Colonic mucosa (tissue), 4 donors: ENCODE measurements at places on chromosomes 12 and 14. TPM values are rescaled to one million over a fixed set of nuclear protein-coding genes. Genes with fewer than 3 reads are reported as not detected.

The PRR4 gene
- total RNA-seq = 0.72 TPM

The SLC6A12 gene
- 2.5 TPM for total RNA-seq

DNA sequence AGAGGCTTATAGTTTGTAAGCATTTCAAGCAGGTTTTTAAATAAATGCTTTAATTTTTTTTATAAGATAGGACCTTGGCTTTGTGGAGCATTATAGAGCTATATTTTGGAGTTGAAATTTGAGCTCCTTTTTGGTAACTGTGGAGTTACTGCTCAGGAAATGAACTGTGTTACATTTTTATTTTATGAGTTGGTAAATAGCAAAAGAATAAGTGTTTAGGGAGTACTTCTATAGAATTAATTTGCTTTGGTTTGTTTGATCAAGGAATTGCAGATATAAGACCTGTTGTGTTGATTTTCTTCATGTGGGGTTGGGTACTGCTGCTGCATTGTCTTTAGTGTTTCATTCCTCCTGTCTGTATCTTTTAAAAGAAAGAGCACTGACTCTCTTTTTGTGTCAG, 3.5 kb downstream of the ATP2A2 start:
- no peak for DNase-seq

- peak; percentile 94 for DNase-seq
Measured at GRCh38 chr14:51094901-51095853, at the start of gene TRIM9. TSS of gene TRIM9 (minus strand) at chr14:51095105. CDS start at chr14:51094939, 166 bp downstream.

The DIO2 gene
- 1.9 TPM for total RNA-seq

- DNase-seq = peak; percentile 20
Measured at GRCh38 chr12:111616177-111616623, 17.1 kb upstream of the ATXN2 start.

- no peak for DNase-seq
Measured at GRCh38 chr12:25074113-25074512, 120.8 kb downstream of the DNAI7 start.

The TXNDC16 gene
- total RNA-seq = 7.8 TPM

- DNase-seq = peak; percentile 79
Measured at GRCh38 chr14:23327947-23328744, 6.9 kb downstream of the PABPN1 start.

DNA sequence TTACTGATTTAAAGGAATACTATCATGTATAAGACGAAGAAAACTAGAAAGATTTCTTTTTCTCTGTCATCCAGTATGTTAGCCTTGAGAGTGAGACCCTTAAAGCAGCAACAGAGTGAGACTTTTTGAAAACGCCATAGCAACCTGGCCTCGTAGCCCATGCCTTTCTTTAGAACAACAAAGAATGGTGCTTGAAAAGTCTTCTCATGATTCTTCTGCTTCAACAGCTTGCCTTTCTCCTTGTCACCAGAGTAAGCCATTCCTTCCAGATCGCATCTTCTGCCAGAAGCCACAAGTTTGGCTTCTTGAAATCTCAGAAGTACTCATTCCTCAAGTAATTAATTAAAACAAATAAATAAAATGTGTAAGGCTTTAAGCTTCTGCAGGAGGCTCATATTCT, 109.3 kb downstream of the PDE3A start:
- no peak for DNase-seq

DNA sequence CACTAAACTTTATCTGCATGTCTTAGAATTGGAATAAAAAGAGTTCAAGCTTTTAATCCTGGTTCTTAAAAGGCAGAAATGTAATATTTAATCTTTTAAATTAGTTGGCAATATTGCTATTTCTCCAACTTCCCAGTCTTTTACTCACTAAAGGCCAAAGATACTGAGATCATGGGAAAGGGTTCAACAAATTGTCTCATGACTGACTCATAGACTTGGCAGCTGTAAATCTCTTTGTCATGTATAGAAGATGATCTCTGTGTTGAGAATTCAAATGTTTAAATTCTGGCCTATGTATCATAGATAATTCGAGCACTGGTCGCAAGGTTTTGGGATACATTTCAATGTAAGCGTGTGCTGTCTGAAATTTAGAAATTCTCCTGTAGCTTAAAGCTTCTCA, 40.1 kb upstream of the STRAP start:
- no peak for DNase-seq

The ZDHHC22 gene
- total RNA-seq = 0.42 TPM

GRCh38 chr14:30525833-30526232, 33.1 kb upstream of the G2E3 start:
- no peak for DNase-seq

The WIF1 gene
- 0.20 TPM for total RNA-seq

The OASL gene
- total RNA-seq = 5.2 TPM

- no peak for DNase-seq
Measured at GRCh38 chr14:36068777-36069534, 107.6 kb downstream of the PTCSC3 start.

DNA sequence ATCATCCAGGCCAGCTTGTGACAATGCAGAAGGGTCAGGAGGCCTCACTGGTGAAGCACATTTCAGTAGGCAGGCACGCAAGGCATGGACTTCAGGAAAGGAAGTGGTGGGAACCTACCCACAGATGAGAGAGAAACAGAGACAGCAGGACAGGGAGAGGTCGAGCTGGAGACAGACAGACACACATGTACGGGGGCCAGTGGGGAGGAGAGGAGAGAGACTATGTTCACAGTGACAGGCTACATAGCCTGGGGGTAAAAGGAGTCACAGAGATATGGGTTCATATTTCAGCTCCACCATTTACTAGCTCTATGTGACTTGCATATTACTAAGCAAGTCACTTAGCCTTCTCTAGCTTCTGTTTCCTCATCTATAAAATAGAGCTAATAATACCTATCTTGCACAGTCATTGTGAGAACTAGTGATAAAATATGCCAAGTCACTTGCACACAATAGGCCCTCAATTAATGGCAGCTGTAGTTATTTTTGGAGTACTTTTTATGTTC, 91.1 kb upstream of the FUT8 start:
- no peak for DNase-seq

DNA sequence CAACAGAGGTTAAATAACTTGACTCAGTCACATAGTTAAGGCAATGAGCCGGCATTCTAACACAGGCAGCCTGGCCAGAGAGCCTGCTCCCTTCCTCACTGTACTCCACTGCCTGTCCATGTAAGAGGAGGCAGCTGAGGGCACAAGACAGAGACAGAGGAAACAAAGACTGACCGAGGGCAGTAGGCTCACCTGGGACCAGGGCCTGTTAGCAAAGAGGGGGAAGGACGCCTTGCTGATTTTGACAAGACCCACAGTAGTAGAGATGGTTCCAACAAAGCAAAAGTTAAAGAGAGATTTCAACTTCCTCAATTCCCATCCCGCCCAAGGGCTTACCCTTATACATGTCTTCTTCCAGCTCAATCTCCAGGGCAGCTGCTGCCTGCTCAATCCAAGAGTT, 26.5 kb downstream of the OTUB2 start:
- DNase-seq = no peak

- no peak for DNase-seq
Measured at GRCh38 chr14:103543721-103544387, 14.9 kb downstream of the TRMT61A start.

DNA sequence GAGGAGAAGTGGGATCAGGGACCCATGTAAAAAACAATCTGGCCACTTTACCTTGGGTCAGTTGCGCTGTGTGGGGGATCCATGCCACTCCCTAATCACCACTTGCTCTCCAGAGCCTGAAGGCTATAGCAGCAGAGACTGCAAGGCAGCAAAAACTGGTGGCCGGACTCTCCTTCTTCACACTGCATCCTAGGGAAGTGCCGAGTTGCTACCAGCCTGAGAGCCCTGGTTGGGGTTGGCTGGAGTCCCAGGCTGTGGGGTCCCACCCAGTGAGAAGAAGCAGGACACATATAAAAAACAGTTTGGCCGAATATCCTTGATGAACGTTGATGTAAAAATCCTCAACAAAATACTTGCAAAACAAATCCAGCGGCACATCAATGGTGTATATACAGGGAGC, 341.2 kb downstream of the AEBP2 start:
- no peak for DNase-seq

GRCh38 chr12:47078733-47079467, 521 bp upstream of the PCED1B start:
- DNase-seq = no peak

- no peak for DNase-seq
Measured at GRCh38 chr14:30223966-30224365, 296.3 kb upstream of the PRKD1 start.

GRCh38 chr14:61531465-61532122, 163.7 kb upstream of the HIF1A start:
- DNase-seq = peak; percentile 55

The NEUROD4 gene
- total RNA-seq = not detected

GRCh38 chr12:2243275-2243674, 190.5 kb downstream of the CACNA1C start:
- no peak for DNase-seq

DNA sequence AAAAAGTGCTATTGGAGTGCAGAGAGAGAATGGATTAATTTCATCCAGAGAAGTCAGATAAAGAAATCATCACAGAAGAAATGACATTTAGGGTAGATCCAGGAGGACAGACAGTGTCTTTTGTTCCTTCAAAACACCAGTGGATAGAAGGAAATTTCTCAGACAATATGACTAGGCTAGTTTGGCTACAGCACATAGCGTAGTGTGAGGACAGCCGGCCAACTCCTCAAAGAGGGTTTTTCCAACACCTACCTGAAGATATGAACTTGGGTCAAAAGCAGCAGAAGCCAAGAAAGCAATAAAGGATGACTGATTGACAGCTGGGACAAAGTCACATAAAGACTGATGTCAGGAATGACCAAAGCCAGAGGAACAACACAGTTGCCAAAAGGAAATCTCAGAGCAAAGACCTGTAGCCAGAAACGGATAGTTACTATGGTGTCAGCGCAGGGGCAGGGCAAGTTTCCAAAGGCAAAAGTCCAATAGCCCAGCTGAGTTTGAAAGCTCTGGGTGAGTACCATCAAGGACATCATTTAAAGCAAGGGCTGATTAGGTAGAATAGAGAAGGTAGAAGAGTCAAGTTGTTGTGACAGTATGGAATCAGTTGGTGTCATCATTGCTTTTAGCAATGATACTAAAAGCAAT, 58.7 kb upstream of the PDE3A start:
- no peak for DNase-seq

DNA sequence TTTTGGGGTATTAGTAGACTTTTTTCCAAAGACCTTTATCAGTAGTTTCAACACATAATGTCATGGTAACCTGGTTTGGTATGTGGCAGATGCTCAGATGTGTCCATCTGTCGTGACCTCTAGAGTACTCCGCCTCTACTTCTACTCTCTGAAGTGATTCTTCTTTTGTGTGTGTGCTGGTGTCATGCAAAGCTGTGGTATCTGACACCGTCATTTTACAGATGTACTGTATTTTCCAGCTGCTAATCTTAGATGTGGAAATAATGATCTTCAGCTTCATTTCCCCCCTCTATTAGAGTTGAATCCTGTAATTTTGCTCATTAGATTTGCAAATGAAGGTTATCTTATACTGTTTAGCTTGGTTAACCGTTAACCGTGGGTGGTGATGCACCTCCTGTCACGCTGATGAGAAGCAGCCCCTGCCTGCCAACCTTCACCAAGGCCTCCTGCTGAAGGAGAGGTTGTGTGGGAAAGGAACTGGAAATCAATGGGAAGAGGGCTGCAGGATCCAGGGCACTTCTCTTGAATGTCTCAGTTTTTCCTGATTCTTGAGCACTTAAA, 222.4 kb upstream of the AMIGO2 start:
- DNase-seq = no peak

DNA sequence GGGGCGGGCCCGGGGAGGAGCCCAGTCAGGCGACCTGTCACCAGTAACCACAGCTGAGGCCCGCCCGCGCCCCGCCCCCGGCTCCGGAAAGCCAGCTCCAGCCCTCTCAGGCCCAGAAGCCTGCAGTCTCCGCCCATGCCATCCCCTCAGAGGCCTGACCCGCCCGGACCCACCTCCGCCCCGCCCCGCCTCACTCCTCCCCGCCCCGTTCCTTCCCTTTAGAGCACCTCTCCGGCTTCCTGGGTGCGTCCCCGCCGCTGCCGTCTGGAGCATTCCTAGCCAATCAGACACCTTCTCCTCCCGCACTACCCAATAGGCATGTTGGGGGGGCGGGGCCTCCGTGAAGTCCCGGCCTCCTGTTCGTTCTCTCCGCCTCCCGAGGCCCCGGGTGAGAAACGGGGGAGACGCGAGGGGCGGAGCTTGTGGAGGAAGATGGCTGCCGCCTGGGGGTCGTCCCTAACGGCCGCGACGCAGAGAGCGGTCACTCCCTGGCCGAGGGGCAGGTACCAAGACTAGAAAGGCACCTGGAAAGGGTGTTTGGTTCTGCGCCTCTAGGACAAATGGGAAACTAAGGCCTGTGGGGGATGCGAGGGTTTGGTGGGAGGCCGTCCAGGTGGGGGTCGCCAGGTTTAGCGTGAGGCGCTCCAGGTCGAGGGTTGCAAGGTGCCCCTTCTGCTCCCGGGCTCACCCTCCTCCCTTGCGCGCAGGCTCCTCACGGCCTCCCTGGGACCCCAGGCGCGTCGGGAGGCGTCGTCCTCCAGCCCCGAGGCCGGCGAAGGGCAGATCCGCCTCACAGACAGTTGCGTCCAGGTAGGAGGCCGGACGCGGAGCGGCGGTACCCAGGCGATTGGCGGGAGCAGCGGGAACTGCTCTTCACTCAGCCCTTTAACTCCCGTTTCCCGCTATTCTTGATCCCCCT, at the start of gene ISCA2:
ISCA2 (plus strand) TSS at position 423 of the 919 bp plus-strand sequence; CDS start at position 433, 10 bp downstream.
- DNase-seq = peak; percentile 100

- DNase-seq = no peak
Measured at GRCh38 chr12:48739618-48740269, 23.2 kb upstream of the CCNT1 start.

DNA sequence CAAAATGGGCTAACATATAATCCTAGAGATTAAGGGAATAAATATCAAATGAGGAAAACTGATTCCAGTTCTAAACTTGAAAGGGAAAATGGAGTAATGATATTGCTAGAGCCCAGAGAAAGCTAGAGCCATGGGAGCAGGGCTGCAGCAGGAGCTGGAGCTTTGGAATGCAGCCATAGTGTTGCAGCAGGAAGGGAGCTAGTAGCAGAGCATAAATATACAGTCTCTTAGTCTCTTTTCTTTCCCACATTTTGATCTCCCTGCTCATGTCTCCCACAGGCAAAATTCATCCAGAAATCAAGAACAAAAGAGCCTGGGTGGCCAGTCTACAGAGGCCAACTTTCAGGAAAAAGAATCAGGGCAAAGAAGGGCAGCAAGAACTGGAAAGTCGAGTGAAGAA, 253.7 kb downstream of the ATXN7L3B start:
- no peak for DNase-seq

DNA sequence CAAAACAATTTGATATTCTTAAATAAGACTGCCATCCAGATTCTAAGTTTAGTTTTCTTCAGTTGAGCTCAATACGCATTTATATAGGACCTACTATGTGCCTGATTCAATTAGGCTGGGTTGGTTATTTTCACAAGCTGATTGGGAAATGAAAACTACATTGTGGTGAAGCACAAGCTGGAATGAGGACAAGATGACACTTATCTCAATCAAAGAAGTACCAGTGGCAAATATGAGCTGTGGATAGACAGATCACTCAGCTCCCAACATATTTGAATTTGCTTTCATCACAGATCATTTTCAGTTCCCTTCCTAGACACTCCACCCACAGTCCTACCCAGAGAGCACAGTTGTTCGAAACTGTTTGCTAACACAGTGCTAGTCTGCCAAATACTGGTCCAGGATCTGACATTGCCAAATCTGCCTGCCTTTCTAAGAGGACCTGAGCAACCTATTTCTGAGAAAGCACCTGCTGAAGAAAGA, 74.7 kb downstream of the LLPH start:
- no peak for DNase-seq

The FOXN4 gene
- not detected for total RNA-seq
